ENCODE measurements at places on chromosomes 2 and 18. TPM values are rescaled to one million over a fixed set of nuclear protein-coding genes. Genes with fewer than 3 reads are reported as not detected.

- H3K4me3 ChIP-seq, result no peak overlapping the region
- H3K27me3 ChIP-seq, result no peaks in the 10 kb centered on the region
- DNase-seq, result no peak
- H3K4me1 ChIP-seq, result no peaks in the 10 kb centered on the region
Measured at GRCh38 chr2:70708376-70709199, 59.4 kb downstream of the ADD2 start.

GRCh38 chr2:109335631-109336176 is 206.7 kb downstream of the SH3RF3 start:
- H3K4me3 ChIP-seq, result peak overlapping the region; percentile 18
- no peaks in the 10 kb centered on the region for H3K27me3 ChIP-seq
- no peak overlapping the region for H3K27ac ChIP-seq
- H3K4me1 ChIP-seq, result no peaks in the 10 kb centered on the region

- no peak overlapping the region for H3K4me3 ChIP-seq
- peaks cover 5% of the 10 kb centered on the region for H3K4me1 ChIP-seq
- H3K27ac ChIP-seq, result peak overlapping the region; percentile 29
- no peaks in the 10 kb centered on the region for H3K27me3 ChIP-seq
- no peaks in the 10 kb centered on the region for H3K36me3 ChIP-seq
- no peak for DNase-seq
Measured at GRCh38 chr2:38215522-38215921, 139.6 kb upstream of the CYP1B1 start.

The MATN3 gene
- total RNA-seq, result 35.2 TPM

The ZC3H8 gene
- total RNA-seq, result 3.7 TPM
